ENCODE measurements at places on chromosomes 7 and 10.

GRCh38 chr7:131057015-131057793, 270.5 kb upstream of the MKLN1 start:
- DNase-seq, result no peak

DNA sequence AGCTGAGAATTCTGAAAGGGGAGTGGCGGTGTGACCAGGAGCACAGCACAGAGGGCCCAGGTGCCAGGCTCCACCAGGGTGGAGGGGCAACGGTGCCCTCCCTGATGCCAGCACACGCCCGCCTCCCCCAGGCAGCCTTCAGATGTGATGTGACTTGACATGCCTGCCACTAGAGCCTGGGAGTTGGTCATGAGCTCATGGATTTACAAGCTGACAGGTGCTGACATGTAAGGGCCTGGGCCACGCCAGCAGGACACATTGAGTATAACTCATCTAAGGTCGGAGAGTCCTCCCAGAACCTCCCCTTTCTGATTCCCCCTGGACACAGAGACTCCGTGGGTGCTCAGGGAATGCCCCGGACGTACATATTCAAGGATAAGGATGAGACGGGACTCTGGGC, 74.2 kb downstream of the LSM5 start:
- no peak for DNase-seq

DNA sequence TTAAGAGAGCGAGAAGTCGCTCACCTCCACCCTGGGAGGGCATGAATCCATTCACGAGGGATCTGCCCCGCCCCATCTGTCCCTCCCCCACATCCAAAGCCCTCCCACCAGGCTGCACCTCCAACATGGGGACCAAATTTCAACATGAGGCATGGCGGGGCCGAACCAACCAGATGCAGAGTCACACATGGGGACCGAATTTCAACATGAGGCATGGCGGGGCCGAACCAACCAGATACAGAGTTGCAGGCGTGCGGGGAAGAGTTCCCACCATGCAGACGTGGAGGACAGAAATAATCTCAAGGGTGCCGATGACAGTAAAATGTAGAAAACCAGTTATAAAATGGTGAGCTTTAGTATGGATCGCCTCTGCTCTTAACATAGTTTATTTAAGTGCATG, 564.4 kb downstream of the DNAJB6 start:
- DNase-seq, result no peak

GRCh38 chr7:80981405-80981804, 62.6 kb upstream of the SEMA3C start:
- no peak for DNase-seq

DNA sequence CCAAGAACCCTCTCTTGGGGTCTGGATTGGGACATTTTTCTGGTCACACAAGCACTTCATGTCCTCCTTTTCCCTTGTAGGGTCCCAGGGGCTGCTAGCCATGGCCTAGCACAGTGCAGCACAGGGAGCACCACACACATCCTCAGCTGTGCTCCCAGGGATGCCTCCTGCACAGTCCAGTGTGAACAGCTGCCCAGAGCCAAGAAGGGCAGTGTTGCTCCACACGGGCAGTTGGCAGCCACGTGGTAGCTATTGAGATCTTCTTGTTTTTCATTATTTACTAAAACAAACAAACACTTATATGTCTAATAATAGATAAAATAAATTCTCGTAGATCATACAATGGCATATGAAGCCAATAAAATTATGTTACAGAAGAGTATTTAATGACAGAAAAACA, 13.9 kb upstream of the LANCL2 start:
- no peak for DNase-seq

DNA sequence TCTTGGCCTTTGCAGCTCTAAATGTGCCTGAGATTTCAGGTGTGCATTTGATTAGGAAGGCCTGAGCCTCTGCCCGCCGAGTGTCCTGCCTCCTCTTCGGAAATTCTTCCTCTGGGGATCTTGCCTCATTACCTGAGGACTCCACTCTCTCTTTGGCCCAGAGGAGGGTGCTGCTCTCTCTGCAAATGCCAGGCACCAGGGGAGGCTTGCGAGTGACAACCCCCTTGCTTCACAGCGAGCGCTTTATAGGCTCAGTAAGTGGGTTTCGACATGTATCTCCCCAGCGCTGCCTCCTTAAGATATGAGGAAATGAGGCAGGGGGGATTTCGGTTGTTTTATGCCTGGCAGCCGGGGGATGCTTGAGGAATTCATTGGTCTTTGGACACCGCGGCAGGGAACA, 423.9 kb downstream of the GLRX3 start:
- DNase-seq, result no peak

DNA sequence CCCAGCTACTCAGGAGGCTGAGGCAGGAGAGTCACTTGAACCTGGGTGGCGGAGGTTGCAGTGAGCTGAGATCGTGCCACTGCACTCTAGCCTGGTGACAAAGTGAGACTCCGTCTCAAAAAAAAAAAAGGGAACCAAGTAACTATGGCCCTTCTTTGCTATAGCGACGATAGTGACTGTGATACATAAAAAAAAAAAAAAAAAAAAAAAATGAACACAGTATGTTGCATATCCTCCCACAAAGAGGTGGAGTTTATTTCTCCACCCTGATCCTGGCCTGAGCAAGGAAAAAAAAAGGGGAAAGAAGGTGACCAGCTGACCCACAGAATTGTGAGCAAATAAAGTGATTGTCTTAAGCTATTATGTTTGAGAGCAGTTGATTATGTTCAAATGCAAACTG, 42.3 kb upstream of the STEAP1B start:
- DNase-seq, result no peak

Data from stimulated activated CD8-positive, alpha-beta memory T cell treated with anti-CD3 and anti-CD28 coated beads, Interleukin-2, amount 100 ng/mL, for 48 hours (primary cell).